ENCODE measurements at places on chromosomes 1 and 21.

DNA sequence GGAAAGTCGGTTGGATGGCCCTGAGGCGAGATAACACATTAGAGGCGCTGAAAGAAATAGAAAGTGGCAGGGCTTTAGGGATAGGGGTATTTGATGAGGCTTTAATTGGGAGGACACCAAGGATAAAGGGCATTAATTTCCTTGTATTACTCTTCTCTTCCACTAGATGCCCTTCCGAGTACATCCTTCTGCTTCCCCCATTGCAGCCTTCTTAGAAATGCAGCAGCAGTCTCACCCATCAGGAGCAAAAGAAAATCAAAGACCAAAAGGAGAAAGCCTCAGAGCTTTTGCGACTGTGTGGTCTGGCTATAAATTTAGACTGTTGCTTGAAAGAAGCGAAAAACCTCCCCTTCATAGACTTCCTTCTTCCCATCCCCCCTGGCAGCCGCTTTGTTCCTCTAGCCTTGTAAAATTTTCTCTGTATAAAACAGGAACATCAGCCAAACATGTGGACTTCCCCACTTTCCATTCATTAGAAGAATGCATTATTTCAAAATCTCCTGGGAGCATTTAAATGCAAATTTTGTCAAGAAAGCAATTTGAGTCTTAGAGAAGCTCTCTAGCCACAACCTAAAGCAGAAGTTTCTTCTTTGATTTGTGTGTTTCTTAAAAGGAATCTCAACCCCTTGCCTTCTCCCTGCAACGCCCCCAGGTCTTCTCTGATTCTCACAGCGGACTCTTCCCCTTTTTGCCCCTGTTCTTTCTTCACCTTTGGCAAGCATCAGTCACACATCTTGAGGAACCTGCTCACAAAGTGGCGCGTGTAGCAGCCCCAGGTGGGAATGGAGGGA lies 76.6 kb downstream of the NDUFS5 start:
- peak; percentile 27 for DNase-seq

- peak; percentile 10 for DNase-seq
Observed at GRCh38 chr1:216722821-216723220, 408 bp downstream of the ESRRG start.

GRCh38 chr21:42276076-42276475 lies 39.1 kb downstream of the TFF3 start:
- no peak for DNase-seq

GRCh38 chr1:240691909-240692705 lies 80.2 kb upstream of the GREM2 start:
- DNase-seq: peak; percentile 28

DNA sequence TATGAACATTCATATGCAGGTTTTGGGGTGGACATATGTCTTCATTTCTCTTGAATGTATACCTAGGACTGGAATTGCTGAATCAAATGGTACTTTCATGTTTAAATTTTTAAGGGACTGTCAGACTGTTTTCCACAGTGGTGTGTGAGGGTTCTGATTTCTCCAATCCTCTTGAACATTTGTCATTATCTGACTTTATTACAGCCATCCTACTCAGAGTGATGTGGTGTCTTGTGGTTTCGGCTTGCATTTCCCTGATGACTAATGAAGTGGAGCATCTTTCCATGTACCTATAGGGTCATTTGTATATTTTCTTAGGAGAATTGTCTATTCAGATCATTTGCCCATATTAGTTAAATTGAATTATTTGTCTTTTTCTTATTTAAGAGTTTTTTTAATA lies 35.4 kb upstream of the ZNF281 start:
- DNase-seq: no peak

DNA sequence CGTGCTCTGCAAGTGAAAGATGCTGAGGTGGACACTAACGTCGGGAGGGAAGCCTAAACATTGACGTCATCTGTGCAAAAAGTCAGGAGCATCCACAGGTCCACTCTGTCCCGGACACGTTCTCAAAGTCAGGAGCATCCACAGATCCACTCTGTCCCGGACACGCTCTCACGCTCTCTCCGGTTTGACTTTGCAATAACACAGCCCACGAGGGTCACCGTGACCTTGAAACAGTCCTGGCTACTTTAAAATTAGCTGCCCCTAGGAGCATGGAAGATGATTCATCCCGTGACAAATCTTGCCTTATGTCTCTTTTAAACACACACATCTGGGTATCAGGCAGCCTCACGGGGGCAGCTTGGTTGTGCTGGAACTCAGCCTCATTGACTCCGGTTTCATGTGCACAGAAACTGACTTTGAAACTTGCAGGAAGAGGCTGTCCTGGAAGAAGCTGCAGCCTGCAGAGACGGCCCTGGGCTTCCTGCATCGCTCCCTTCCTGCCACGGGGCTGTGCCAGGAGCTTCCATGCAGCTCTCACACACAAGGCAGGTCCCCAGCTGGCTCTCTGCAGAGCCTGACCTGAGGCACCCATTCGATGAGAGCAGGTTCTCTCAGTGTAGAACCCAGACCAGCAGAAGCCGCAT lies 18.1 kb upstream of the COL18A1 start:
- no peak for DNase-seq

DNA sequence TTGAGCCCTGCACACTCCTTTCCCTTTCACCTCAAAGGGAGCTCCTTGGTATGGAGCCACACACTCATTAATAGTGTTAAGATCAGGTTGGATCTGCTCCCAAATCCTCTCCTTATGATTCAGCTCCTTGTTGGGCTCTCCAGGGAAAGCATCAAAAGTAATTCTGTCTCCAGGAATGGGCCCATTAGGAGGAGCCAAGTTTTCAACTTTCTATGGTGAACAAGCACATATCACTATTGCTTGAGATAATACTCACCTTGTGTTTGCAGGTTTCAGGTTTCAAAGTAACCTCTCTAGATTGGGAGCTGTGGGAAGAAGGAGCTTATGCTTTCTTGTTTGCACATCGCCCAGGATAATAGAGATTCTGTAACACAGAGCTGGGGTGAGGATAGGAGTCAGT lies 164.8 kb downstream of the TNFSF18 start:
- no peak for DNase-seq

DNA sequence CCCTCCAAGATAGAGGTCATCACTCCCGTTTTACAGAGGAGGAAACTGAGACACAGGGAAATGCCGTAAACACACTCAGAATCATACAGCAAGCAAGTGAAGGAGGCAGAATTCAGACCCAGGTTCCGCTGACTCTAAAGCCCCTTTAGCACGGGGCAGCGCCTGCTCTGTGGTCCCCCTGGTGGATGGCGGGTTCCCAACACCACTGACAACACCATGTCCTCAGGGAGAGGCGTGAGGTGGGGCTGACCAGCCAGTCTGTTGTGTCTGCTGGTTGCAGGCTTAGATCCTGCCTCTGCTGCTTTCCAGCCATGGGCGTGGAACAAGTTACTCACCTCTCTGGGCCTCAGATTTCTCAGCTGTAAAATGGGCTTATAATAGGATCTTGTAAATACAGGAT lies 617.3 kb downstream of the MATN1 start:
- no peak for DNase-seq

GRCh38 chr21:35401476-35401875 lies 352.4 kb upstream of the RUNX1 start:
- no peak for DNase-seq

DNA sequence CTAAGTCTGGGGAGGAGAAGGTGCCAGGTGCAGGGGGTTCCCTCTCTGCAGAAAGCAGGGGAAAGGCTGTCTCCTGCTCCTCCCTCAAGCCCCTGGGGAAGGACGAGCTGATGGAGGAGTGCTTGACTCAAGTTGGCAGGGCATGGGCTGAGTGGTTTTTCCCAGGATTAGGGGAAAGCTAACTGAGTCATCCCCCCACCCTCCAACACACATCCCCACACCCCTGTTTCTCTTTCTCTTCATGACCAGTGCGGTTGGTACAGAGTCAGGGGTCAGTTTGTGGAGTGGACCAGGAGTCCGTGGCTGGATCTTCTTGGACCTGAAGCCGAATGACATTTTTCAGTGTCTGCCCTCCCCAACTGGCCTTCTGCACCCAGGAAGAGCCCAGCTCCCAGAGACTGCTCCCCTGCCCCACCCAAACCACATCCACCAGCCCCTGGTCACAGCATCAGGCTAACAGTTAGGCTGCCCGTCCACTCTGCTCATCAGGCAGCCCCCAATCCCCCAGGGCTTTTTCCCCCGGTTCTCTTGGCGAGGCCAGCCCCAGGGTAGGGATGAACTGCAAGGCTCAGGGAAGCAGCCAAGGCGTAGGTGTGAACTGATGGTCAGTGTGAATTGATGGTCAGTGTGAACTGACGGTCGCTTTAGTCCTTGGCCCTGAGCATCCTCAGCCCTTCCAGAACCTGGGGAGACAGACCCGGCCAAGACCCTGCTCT lies 81.0 kb downstream of the PAX7 start:
- DNase-seq: no peak

DNA sequence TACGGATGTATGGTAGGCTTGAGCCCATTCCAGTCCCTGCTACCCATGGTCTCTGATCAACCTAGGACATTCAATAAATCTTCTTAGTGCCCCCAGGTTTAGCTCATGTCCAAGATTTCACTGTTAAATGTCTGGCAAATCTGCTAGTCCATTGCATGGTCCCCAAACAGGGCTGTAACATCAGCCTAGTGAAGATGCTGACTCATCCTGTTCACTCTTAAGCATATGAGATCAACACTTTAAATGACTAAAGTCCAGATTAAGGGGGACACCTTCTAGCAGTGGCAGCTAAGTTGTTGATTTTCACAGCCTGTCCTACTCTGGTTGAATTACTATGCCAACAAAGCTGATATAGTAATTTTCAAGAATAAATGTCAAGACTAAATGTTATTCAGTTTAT lies 46.5 kb upstream of the NUF2 start:
- DNase-seq: no peak

DNA sequence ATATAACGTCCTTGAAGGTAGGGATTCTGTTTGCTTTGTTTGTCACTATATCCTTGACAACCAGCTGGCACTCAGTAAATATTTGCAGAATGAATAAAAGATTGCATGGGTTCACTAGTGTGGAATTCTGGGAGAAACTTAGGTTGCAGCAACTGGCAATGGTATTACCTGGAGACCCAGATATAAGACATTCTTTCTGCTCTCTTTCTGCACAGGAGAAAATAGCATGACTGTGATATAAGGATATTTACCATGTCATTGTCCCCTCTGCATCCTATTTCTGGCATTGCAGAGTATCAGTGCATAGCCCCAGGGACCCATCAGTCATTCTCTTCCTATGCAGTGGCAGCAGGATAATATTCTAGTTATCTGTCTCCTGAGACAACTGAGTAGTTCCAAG lies 308.9 kb upstream of the LRRC7 start:
- DNase-seq: no peak

DNA sequence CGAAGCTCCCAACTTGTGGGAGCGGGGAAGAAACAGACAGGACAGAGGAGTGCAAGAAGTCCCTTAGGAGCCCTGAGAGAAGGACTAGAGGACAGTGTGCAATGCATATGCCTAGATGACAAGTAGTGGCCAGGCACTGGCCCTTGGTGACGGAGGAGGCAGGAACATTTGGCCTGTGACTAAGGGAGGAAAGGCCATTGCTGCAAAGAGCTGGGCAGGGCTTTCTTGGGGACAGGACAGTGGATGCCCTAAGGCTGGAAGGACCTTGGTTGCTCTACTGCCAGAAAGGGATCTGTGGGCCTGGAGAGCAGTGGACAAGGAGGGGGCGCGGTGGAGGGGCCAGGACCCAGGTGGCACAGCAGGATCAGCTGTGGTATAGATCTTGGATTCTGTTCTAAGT lies 481.3 kb downstream of the CAMTA1 start:
- DNase-seq: no peak

- no peak for DNase-seq
Observed at GRCh38 chr1:35553851-35554250, 3.4 kb downstream of the KIAA0319L start.

DNA sequence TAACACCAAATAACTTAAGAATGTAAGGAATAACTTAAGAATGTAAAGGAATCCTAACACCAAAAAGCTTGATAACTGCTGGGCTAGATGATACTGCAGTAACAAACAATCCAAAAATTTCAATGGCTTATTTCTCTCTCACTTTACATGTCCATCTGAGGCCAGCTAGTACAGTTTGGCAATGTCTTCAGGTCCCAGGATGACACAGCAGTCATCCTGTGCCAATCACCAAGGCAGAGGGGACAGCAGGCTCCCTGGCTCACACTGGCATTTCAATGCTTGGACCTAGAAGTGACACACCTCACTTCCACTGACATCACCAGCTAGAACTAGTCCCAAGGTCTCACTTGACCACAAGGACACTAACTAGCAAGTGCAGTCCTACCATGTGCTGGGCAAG lies 15.3 kb downstream of the DNAJC11 start:
- DNase-seq: no peak

DNA sequence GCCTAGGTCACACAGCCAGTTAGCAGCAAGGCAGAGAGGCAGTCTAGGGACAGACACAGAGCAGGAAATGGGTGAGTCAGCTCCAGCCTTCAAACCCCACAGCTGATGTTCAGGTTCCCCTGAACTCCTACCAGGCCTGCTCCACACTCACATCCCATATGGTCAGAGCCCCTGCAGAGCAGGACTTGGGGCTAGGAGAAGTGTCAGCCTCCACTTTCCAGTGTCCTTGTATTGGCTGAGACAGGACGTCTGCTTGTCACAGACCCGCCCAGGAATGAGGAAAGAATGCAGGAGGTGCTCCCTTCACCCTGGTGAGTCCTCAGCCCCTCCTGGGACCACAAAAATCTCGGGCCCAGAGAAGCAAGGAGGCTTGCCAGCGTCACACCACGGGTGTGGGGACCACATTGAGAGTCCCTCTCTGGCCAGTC lies 92.5 kb downstream of the LACTBL1 start:
- DNase-seq: no peak

- DNase-seq: no peak
Observed at GRCh38 chr21:35882791-35883240, 177.5 kb downstream of the SETD4 start.

GRCh38 chr1:178682429-178682828 lies 42.6 kb upstream of the RALGPS2 start:
- no peak for DNase-seq

DNA sequence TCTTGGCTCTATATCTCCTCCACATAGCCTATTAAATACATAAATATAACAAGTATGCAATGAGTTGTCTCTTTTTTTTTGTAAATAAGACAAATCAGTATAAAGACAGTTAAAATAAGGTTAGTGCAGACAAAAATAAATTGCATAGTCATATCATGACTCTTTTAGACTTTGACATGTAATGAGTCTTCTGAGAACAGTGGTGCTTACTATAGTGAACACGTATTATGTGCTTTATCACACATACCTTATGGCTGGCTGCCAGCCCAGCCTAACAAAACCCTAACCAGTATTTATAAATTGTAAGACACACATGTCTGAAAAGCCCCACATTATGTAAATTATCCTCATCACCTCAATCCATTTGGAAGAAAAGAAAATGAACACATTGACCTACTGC lies 29.1 kb upstream of the F13B start:
- no peak for DNase-seq

GRCh38 chr21:41703857-41704501 lies 62.9 kb downstream of the RIPK4 start:
- DNase-seq: no peak

GRCh38 chr1:171346881-171347280 lies 32.9 kb downstream of the FMO4 start:
- no peak for DNase-seq

Measured in NCI-H1930 (cell line).